Daoy (cell line): ENCODE measurements at places on chromosomes 6 and 20. TPM values are rescaled to one million over a fixed set of nuclear protein-coding genes. Genes with fewer than 3 reads are reported as not detected.

GRCh38 chr20:38723848-38724625 lies at the start of gene SLC32A1:
TSS of gene SLC32A1 (plus strand) at chr20:38724486. CDS start at chr20:38724725, 239 bp downstream.
- DNase-seq: peak; percentile 13

DNA sequence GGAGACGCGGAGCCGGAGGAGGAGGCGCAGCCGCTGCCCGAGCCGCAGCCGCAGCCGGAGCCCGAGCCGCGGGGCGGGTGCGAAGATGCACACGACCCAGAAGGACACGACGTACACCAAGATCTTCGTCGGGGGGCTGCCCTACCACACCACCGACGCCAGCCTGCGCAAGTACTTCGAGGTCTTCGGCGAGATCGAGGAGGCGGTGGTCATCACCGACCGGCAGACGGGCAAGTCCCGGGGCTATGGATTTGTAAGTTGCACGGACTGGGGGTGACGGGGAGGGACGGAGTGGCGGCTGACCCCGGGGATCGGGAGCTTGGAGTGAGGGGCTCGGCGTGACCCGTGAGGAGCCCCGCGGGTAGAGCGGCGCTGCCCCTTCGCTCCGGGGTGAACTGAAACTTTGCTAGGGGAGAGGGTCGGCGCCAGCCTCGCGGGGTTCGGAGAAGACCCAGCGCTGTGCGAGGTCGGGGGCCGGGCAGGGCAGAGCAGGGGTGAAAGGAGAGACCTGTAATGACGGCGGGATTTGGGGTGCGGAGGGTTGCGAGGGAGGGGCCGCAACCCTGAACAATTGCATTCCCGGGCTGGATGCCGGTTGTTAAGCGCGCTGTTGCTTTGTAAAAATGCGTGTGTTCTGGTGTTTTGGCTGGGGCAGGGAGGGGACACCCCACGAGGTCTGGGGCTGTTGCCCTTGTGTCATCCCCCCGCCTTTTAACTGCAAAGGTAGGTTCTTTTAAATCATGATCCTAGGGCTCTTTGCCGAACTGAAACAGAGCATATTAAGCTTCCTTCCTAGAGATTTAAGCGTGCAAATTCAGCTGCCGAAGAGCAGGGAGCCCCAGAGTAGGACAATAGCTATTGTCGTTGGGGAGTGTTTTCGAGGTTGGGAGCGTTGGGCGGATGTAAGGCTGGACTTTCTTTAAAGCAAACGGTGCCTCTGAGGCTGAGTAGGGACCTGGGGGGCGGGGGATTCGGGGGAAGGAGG lies 628 bp downstream of the RBM24 start:
- peak; percentile 60 for DNase-seq

DNA sequence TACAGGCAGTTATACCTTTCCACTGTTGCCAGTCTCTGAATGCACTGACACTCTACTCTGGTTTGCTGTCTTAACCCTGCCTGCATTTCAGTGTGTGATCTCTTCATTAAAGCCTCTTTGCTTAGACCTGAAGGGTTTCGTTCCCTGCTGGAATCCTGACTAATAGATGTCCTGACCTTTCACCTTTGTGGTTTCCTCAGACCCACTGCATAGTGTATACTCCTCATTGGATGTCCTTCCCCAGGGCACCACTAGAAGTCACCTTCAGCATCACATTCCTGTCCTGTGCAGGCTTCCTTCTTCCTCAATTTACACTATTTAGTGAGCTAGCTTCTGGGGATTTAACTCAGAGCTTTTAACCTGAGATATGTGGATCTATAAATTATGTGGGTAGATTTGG lies 120.6 kb downstream of the RCAN2 start:
- DNase-seq: no peak

DNA sequence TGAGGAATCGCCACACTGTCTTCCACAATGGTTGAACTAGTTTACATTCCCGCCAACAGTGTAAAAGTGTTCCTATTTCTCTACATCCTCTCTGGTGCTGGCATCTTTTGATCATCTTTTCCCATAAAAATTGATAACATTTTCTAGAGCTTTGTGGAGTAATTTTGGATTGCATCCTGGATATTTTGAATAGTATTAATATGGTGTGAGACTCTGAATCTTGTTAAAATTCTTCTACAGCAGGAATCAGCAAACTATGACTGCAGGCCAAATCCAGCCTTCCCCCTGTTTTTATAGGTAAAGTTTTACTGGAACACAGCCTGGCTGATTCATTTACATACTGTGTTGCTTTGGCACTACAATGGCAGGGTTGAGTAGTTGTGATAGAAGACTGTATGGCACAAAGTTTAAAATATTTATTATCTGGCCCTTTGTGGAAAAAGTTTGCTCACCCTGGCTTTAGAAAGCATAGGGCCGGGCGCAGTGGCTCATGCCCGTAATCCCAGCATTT lies 15.0 kb upstream of the RNF8 start:
- no peak for DNase-seq

DNA sequence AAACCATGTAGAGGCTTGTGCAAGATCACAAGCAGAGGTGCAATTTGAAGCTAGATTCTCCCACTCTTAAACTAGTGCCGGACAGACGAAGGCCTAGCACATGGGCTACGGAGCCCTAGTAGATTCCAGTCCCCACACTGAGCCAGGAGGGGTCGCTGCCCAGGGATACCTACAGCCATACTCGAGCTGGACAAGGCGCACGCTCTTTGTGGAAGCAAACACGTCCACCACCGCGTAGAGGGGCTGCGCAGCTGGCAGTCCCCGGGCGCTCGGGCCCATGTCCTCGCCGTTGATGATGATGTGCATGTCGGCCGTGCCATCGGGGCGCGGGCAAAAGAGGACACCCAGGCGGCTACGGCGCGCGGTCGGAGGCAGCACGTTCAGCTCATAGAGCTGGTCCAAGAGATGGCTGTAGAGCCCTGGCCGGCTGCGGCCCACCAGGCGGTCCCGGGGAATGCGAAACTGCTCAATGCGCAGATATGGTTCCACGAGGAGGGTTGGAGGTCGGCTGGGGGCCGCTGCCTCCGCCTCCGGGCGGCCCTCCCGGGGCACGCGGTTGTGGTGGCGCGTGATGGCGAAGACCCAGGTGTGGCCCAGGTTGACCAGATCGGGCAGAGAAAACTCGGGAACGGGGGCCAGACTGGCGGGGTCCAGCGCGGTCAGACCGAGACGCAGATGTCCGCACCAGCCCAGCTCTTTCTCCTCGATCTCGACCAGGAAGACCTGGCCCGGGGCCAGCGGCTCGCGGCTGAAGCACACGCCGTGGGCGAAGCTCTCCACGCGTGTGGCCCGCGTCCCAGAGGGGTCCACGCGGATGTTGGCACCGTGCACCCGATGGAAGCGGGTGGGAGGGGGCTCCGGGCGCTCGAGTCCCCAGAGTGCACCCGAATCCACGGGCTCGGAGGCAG lies 677 bp downstream of the NEURL2 start:
- peak; percentile 84 for DNase-seq

DNA sequence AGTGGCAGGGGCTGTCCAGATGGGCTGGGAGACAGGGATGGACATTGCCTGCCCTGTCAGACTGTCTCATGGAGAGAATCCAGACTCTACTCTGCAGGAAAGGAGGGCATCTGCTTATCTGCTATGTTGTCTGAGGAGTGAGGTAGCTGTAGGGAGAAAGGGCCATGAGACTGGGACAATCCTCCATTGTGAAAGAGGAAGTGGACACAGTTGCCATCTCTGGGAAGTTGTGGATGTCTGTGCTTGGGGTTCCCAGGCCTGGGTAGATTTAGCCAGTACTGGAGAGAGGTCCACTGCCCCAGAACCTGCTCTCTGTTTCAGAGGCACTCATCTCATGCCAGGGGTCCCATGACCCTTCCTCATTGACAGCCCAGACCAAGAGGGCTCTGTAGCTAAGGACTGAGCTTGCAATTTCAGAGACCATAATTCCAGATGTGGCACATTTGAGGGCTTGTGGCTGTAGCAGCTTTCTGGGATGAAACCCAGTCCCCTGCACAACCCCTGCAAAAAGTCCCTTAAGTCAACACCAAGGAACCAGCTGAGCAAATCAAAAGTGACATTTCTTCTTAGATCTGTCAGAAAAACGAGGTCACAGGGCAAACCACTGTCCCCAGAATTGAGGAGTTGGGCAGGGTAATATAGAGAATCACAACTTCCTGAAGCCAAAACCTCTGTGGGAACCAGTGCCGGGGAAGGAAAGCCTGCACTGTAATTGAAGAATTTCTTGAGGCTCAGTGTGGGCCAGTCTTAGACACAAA lies 4.1 kb upstream of the SIRPG start:
- no peak for DNase-seq

DNA sequence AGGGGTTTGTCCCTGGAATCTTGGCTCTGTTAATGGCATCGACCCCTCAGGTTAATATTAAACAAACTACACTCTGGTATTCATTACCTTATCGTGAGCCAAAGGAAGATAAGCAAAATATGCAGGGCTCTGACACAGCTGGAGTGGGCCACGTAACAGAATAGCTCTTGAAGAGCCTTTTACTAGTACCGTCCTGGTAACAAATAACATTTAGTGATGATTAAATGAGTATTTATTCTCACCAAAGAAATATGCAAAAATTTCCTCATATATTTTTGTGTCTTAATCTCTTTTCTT lies 20.1 kb upstream of the UTRN start:
- peak; percentile 73 for DNase-seq

DNA sequence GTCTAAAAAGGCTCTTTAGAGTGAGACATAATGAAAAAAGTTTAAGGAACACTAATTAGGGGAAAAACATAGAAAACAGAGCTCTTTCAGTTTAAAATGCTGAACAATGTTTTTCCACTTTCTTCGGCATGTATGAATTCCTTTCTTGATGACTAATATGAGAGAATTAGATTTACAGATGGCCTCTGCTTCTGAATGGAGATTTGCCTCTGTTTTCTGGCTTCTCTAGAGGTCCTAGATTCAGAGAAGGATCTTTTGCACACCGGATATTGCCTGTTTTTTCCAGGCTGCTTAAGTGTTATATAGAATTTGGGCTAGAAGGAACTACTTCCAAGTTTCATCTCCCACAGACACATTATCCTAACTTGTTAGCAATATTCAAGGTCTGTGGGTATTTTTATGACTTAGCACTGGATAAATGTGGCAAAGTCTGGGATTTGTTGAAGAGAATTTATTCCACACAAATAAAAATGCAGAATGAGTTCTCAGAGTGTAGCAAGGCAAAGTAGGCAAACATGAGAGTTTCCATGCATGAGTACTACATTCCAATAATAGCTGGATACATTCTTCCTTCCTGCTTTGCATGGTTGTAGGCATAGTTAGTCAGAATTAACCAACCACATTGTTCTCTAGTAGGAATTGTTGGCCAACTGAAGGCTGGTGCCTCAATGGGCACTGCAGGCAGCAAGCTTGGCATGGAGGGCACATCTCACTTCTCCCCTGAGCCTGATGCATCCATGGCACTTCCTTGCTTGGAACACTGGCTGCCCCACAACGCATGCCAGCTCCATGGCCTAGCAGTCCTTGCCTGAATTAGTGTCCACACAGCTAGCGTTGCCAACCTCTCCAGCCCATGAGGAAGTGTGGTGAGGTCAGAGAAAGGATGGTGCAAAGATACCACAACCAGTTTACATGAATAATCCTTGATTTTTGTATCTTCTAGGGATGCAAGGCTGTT lies 224.2 kb downstream of the CLIC5 start:
- DNase-seq: peak; percentile 9

DNA sequence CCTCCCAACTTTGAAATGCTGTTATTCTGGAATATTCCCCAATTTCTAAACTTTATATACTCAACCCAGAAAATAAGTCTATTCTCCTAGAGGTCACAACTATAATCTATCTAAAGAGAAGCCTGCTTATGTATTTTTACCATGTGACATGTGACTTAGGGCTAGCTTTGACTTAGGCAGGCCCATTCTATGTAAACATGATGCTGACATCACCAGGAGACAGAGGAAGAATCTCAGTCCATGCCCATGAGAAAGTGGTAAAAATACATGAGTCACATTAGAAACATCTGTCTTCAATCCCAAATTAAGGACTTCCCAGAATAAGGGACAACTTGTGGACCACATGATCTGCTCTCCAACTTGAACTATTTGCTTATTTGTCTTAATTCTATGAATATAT lies 113.6 kb upstream of the ID4 start:
- DNase-seq: peak; percentile 68

DNA sequence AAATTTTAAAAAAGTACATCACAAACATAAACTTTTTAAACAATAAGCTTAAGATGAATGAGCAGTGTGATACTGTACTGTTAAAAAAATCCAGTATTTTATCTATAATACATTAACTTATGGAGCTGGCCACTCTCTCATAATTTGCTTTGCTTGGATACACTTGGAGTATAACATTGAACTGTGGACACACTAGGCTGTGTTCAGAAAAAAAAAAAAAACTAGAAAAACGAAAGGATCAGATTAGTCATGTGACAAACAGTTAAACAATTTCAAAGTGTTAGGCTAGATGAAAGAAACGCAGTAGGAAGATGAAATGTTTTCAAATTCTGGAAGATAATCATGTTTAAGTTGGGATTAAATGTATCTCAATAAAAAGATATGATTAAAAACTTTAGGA lies 220.0 kb downstream of the GRIK2 start:
- no peak for DNase-seq

The NT5E gene
- 129 and 139 TPM in 2 replicates for total RNA-seq

The DYNLT1 gene
- total RNA-seq: 29.3 and 51.9 TPM in 2 replicates
